NCI-H524 treated with DMSO at 0.1 percent for 48 hours (cell line): ENCODE measurements at places on chromosomes 3 and 15.

- DNase-seq, result no peak
Observed at GRCh38 chr3:41286305-41286704, 87.0 kb downstream of the CTNNB1 start.

DNA sequence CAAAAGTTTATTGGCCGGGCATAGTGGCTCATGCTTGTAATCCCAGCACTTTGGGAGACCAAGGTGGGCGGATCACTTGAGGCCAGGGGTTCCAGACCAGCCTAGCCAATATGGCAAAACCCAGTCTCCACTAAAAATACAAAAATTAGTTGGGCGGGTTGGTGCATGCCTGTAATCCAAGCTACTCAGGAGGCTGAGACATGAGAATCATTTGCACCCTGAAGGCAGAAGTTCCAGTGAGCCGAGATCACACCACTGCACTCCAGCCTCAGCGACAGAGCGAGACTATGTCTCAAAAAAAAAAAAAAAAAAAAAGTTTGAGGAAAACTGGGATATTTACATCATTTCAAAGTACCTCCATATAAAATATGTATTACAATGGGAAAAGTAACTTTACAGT is 40.4 kb downstream of the ETFA start:
- no peak for DNase-seq

DNA sequence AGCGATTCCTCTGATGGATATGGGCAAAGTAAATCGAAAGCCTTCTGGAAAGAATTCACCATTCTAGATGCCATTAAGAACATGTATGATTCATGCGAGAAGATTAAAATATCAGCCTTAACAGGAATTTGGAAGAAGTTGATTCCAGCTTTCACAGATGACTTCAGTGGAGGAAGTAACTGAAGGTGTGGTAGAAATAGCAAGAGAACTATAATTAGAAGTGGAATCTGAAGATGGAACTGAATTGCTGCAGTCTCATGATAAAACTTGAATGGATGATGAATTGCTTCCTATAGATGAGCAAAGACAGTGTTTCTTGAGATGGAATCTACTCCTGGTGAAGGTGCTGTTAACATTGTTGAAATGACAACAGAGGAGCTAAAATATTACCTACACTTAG is 30.1 kb upstream of the TBC1D23 start:
- no peak for DNase-seq

- DNase-seq, result no peak
Observed at GRCh38 chr3:124847863-124848262, 39.3 kb downstream of the ITGB5 start.

- no peak for DNase-seq
Observed at GRCh38 chr3:188797045-188797444, 374.7 kb upstream of the TPRG1 start.

- DNase-seq, result no peak
Observed at GRCh38 chr3:49411535-49411967, 225 bp downstream of the RHOA start.

- DNase-seq, result no peak
Observed at GRCh38 chr3:46934498-46935167, 41.9 kb downstream of the CCDC12 start.

GRCh38 chr3:127037971-127038446 is 55.1 kb downstream of the PLXNA1 start:
- no peak for DNase-seq

DNA sequence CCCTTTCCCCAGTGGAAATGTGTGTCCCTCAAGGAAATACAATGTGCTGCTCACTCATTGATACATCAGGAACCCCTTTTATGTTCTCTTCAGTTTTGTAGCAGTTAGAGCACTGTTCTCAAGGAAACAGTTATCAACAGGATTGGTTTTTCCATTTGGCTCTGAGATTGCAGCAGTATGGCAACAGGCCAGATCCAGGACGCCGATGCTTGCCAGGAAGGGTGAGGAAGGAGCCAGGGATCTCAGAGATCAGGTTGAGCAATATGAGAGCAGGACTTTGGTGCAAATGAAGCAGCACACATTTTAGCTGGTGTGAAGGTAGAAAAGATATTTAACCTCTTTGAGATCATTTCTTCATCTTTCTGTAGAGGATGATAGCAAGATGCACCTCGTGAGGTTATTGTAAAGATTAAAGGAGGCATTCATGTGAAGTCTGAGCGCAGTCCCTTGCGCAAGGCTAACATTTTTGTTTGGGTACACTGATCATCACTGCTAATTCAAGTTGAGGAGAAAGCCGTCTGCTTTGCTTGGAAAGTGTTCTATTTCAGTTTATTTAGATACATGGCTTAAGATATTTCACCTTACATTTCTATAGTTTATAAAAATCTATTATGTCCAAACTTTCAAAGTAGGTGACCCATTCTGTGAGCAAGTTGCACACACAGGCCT is 68.5 kb downstream of the KCNH8 start:
- no peak for DNase-seq

DNA sequence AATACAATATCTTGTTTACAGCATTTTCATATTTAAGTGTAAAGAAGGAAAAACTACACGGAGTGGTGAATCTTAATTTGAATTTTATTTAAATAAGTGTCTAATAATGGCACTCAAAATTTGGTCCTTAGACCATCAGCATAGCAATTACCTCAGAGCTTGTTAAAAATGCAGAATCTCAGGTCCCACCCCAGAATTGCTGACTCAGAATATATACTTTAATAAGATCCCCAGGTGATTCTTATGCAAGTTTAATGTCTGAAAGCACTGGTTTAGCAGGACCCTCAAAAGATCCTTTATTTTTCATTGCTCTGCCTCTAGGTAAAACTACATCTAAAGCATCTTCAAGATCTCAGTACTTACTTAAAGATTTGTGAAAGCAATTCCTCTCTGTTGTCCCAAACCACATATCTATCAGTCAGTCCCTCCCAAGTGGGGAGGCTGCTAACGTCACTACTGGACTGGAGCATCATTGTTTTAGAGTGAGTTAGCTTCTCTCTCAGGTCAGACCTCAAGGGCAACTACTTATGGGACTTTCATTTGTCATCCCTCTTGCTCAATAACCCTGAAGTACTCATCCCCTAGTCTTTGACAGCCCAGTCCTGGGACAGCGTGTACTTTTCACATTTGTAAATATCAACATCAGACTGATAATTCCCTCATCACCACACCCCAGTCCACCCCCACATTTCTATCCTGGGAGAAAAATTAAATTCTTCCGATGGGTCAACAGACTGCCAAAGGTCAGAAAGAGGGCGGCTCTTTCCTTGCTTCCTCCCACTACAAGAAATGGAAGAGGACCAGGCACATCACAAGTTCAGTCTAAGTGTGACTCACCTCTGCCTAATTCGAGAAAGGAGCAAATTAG is 76.7 kb downstream of the CBLB start:
- DNase-seq, result no peak

- no peak for DNase-seq
Observed at GRCh38 chr3:185724761-185725160, 100.1 kb downstream of the IGF2BP2 start.

DNA sequence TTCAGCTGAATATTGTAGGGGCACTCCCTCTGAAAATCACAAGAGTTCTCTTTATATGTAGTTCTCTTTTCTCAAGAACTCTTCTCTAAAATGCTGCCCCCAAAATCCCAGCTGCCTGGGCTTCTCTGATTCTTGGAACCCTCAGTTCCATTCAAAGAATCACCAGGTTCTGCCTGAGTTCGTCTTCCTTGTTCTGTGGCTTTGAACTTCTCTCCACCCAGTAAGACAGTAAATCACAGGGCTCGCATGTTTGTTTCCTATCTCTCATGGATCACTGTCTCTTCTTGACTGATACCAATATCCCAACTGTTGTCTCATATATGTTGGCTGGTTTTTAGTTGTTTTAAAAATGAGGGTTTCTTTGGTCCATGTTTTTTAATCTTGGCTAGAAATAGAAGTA is 359.5 kb upstream of the CBLB start:
- DNase-seq, result no peak

DNA sequence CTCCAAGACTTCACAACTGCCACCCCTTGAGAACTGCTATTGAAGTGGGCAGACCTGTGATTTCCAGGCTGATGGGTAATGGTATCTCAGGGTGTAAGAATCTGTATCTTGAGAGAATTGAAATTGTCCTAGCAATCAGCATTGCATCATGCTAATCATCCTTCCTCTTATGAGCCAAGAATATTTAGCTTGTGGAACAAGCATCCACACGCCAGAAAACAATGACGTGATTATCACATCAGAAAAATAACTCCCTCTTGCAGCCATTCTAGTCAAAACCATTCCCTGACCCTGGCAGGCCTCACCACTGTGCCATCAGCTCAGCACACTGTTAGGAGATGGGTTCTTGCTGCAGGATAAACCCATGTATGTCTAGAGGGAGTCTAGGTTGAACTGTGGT is 6.7 kb downstream of the BCL2L10 start:
- no peak for DNase-seq

DNA sequence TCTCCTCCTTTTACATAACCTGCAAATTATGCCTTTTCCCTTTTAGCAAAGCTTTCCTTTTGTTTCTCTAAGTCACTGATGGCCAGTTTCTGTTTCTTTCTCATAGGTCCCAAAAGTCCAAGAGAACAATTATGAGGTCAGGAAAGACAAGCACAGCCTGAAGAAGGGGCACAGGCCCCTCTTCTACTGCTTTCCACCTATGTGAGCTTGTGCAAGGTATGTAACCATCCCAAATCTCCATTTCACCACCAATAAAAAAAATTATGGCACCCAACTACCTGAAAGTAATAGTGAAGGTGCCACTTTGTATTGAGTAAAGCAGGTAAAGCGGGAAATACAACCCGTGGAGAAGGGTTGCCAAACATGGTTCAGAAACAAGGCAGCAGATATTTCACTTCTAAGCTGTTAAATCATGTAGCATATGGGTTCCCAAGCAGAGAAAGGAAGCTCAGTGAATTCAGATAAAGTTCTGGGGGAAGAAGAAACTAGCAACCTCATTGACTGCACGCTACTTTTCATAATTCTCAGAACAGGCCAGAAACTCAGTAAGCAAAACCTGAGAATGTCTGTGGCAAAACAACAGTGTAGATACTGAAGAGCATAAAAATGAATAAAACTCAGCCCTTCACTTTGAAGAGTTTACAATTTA is 4.2 kb downstream of the PLOD2 start:
- DNase-seq, result no peak

- no peak for DNase-seq
Observed at GRCh38 chr3:24622138-24622537, 127.5 kb upstream of the THRB start.

GRCh38 chr3:71629711-71630110 is 46.2 kb upstream of the FOXP1 start:
- DNase-seq, result no peak

DNA sequence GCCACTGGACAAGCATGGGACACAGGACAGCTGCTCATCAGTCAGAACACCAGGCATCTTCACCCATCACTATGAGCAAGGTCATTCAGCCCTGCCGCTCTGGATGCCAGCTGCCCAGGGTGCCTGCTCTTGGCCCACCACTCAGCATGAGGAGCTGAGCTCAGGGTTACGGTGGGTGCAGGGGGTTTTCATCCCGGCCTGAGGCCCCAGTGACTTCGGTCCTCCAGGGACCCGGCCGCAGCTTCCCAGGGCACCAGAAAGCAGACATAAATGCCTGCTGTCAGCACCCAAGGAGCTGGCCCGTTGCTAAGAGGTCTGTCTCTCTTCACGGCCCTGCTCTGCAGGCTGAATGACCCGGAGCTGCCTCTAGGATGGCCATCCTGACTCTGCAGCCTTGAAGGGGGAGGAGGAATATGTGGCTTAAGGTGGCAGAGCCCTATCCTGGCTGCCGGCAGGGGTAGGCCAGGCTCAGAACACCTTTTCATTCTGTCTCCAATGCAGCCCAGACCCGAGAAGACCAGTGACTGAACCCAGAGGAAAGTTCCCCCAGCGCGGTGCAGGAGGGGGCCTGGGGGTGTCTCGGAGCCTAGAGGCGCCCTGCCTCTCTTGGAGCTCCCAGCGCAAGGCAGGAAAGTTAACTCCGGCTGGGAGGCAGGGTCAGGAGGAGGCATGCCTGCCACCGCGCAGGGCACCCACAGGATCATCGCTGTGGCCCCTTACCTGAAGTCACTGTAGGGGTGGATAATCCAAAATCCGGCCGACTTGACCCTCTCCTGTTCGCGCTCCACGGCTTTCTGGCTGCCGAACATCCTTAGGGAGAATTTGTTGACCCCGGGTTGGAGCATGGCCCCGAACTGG is 1.8 kb downstream of the HCN4 start:
- no peak for DNase-seq

DNA sequence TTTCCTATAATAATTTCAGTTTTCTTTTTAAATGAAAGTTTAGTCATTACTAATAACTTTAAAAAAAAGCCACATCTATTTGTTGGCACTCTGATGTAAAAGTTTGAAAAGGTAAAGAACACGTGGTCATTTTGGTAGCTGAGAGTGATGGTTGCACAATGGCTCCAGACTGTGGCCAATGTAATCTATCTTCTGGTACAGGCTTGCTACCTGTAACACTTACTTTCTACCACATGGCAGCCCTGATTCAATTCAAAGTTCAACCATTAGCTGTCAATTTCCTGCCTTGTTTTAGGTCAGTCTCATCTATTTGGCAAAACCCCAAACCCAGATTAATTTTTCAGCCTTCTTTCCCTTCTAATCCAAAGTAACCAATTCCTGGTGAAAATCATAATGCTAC is 126.1 kb downstream of the TUSC7 start:
- no peak for DNase-seq

DNA sequence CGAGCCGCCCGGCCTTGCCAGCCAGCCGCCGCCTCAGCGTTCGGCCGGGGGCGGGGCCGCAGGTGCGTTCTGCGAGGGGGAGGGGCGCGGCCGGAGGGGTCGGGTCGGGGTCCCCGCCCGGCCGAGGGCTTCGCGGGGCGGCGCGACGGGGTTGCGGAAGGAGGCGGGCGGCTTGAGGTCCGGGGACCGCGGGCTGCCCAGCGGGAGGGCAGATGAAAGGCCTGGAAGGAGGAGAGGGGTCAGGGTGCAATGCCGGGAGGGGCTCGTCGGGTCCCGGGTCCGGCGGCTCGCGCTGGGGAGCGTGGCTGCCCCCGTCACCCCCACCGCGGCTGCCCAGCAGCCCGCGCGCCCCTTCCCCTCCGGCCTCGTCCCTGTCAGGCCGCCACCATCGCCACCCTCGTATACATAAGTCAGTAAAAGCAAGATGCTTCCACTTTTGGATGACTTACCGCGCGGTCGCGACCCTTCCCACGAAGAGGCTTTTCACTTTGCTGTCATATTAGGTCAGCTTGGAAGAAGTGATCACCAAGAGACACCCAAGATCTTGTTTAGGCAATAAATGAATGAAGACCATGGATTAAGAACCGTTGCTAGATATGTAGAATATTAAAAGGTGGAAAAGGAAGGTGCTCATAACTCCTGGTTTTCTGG is 620 bp upstream of the ANP32A start:
- DNase-seq, result no peak

DNA sequence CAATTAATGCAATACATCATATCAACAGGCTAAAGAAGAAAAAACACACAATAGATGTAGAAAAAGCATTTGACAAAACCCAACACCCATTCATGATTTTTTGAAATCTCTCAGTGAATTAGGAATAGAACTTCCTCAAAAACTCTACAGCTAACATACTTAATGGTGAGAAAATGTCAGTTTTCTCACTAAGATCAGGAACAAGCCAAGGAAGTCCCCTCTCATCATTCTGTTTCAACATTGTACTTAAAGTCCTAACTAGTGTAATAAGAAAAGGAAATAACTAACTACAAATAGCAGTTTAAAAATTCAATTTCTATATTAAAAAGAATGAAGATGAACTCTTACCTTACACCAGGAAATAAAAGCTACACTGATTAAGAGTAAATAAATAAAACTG is 77.8 kb downstream of the DCLK3 start:
- no peak for DNase-seq

- no peak for DNase-seq
Observed at GRCh38 chr15:92909136-92909781, 9.1 kb downstream of the CHD2 start.

GRCh38 chr15:39657181-39657580 is 76.3 kb downstream of the THBS1 start:
- no peak for DNase-seq

GRCh38 chr3:126638790-126639189 is 16.1 kb downstream of the TXNRD3 start:
- DNase-seq, result no peak
